ENCODE measurements at places on chromosomes 16 and 17.

GRCh38 chr16:81626181-81626674 lies 152.9 kb upstream of the PLCG2 start:
- no peak for DNase-seq

DNA sequence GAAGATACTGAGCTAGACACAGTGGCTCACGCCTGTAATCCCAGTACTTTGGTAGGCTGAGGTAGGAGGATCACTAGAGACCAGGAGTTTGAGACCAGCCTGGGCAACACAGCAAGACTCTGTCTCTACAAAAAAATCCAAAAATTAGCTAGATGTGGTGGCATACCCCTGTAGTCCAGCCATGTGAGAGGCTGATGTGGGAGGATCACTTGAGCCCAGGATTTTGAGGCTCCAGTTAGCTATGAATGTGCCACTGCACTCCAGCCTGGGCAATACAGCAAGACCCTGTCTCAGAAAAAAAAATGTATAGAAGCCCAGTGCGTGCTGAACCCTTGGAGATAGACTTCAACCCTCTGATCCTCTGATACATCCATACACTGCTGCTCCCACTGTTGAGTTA lies 7.2 kb upstream of the PPM1D start:
- DNase-seq, result no peak

GRCh38 chr17:511833-512251 lies 159.2 kb upstream of the RPH3AL start:
- no peak for DNase-seq

DNA sequence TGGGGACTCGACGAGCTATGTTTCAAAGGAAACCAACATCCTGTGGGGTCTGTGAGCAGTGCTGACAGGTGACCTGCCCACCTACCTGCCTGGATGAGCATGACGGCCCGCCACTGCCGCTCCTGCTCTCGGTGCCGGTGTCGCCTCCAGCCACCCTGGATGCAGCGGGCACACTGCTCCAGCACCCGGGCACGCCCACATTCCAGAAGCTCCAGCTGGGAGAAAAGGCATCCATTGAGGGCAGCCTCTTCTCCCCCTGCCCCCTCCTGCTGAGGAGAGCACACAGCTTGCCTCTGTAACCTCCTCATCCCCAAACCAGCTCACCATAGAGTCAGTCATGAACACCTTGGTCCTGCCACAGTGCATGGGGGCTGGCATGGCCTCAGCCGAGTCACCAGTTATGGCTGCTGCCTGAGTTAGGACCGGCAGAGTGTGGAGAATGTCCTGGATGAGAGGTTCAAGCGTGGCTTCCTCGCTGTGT lies 14.3 kb downstream of the ZNHIT3 start:
- no peak for DNase-seq

- DNase-seq, result no peak
Measured at GRCh38 chr17:20066253-20066652, 57.1 kb downstream of the SPECC1 start.
